Stimulated activated CD8-positive, alpha-beta memory T cell treated with anti-CD3 and anti-CD28 coated beads, Interleukin-4, amount 100 ng/mL, for 1 hour (primary cell): ENCODE measurements at places on chromosomes 11 and 22.

- DNase-seq, result no peak
Observed at GRCh38 chr11:420054-420910, 5.5 kb upstream of the SIGIRR start.

GRCh38 chr11:12642806-12643428 lies 31.3 kb upstream of the TEAD1 start:
- no peak for DNase-seq

DNA sequence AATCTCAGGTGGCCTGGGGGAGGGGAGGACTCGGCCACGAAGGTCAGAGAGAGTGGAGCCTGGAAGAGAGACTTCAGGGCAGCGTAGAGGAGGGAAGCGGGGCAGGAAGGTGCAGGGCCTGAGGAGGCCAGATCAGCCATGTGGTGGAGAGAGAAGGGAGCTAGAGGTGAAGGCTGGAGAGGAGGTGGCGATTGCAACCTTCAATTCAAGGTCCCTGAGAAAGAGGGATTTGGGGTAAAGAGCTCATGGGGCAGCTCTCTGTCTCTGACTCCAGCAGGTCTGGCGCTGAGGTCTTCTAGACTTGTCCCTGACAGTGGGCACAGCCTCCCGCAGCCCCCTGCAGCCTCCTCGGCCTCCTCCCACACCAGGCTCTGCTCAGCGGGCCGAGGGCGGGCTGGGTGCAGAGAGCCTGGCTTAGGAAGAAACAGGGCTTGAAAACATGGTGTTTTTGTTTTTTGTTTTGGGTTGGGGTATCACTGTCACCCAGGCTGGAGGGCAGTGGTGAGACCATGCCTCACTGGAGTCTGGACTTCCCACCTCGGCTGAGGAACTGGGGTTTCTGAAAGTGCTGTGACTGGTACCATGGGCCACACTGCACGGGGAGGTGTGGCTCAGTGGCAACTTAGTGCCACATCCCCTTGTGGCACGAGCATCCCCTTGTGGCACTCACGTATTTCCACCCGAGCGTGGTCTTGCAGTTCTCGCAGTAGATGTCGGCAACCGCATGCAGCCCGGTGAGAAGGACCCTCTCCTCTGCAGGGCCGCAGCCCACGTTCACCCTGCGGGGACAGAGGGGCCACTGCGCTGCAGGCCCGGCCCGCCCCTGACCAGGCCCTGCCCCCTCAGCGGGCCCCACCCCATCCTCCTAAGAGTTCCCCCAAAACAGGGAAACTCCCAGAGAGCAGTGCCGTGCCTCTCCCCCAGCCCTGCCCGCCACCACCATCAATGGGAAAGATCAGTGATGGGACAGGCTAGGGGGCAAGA lies 32.6 kb downstream of the YPEL1 start:
- no peak for DNase-seq

DNA sequence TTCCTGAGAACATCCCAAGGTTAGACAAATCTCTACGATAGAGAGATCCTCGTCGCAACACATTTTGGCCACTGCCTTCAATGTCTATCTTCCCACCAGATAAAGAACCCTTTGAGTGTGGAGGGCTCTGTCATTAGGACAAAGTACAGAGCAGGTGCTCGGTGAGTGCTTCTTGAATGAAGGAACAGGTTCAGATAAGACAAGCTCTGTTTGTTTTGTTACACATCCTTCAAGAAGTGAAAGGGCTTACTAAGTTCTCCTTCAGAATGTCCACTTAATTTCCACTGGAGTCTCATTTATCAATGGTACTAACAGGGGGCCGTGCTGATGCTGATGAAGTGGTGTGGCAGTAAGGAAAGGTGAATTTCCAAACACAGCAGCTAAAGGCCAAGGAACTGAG lies 89.4 kb downstream of the SYN3 start:
- DNase-seq, result no peak
